Activated CD4-positive, alpha-beta memory T cell treated with anti-CD3 and anti-CD28 coated beads for 36 hours (primary cell): ENCODE measurements at places on chromosomes 6 and 20.

DNA sequence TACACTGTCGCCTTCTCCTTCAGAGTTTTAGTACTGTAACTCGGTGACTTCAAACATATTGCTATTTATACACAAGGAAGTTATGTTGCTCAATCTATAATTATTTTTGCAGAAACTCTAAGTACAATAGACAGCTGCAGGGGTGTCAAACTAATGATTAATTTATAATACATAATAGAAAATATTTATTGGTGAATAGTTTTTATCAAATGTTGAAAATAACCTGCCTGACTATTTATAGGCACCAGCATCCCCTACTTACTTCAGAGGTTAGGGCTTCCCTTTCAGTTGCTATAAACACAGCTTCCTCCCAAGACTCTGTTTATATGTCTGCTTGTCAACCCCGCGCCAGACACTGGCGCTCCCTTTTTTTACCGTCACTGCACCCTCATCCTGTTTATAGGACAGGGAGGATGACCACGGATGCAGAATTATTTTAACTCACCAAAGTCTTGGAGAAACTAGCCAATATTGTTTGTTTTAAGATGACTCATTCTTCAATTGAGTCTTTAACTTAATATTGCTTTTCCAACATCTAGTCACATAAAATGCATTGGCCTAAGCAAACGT, 225.0 kb downstream of the ALDH8A1 start:
- DNase-seq, result no peak

DNA sequence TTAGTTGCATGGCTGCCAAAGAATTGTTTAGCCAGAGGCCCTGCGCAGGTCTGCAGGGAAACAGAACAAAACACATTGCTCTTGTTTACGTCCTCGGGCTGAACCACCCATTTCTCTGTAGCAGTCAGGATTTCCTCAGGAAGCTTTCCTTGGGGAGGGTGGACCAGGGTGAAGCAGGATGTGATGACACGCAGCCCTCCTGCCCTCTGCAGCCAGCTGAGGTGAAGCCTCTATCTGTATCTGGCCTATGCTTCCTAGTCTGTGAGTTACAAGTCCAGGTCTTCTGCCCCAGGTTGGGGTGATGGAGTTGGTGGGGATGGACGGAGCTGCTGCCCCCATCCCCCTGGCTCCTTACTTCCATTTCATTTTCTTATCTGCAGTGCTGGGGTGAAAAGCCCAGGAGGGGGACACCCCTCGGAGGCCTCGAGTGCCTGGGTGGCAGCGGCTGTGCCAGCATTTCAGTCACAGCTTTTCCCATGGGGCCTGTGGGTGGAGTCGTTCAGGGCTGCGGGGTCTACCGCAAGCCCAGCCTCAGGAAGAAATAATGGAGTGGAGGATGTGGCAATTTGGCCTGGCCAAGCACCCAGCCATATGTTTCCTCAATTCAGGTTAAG, 24.9 kb downstream of the SASH1 start:
- peak; percentile 11 for DNase-seq

DNA sequence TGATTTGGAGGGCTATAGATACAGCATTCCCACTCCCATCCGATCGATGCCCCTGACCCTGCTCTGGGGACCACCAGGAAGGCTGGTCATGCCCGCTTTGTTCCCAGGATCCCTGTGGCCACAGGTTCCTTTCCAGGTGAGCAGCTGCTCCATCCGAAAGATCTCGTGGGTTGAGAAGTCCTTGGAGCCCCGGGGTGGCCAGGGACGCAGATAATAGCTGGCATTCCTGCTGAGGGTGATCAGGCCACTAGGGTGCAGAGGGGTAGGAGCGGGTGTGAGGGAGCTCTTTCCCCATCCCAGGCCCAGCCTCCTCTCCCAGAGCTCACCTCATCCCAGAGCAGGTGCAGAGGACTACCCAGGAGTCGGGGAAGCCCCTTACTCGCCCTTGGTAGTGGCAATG, 7.4 kb downstream of the ADAM33 start:
- DNase-seq, result no peak

DNA sequence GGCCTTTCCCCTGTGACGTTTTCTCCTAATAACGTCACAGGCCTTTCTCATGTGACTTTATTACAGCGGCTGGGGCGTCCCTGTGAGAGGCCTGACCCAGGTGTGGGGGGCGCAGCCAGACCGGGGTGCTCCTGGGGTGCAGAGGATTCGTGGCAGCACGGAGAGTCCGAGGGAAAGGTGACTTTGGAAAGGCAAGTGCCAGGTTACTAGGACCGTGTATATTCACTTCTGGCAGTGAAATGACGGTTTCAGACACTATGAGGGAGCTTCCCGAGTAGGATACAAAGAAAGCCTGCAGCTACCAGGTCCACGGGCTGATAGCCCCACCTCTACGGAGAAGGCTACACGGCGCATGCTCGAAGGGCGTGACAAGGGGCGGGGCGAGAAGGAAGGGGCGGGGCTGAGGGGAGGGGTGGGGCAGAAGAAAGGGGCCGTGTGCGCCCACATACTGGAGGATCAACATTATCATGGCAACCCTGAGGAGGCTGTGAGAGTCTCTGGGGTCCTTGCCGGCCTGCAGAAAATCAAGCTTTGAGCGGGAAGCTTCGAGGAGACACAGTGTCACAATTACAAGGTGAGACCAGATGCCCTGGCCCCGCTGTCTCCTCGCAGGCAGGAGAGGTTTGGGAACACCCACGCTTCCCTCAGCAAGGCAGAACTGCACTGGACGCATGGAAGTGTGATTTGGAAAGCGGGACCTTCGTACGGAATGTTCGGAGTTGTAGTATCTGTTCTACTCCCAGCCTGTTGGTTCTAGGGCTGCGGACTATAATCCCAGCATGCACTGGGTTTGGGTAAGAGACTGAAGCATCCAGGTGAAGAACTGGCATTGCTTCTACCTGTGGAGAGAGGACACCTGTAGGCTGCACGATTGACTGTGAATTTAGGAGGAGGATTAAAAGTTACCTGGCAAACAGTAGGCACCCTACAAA, 54.4 kb upstream of the ZNF337 start:
- peak; percentile 80 for DNase-seq

- DNase-seq, result no peak
Observed at GRCh38 chr6:123838505-123839234, 35.0 kb downstream of the NKAIN2 start.

GRCh38 chr6:56692523-56693245, 50.0 kb upstream of the DST start:
- DNase-seq, result no peak

GRCh38 chr6:166600931-166601330, 14.5 kb upstream of the RAMACL start:
- DNase-seq, result no peak

- DNase-seq, result no peak
Observed at GRCh38 chr6:34205916-34206315, 30.8 kb upstream of the HMGA1 start.

GRCh38 chr20:34915749-34916455, 39.5 kb downstream of the ACSS2 start:
- DNase-seq, result no peak

DNA sequence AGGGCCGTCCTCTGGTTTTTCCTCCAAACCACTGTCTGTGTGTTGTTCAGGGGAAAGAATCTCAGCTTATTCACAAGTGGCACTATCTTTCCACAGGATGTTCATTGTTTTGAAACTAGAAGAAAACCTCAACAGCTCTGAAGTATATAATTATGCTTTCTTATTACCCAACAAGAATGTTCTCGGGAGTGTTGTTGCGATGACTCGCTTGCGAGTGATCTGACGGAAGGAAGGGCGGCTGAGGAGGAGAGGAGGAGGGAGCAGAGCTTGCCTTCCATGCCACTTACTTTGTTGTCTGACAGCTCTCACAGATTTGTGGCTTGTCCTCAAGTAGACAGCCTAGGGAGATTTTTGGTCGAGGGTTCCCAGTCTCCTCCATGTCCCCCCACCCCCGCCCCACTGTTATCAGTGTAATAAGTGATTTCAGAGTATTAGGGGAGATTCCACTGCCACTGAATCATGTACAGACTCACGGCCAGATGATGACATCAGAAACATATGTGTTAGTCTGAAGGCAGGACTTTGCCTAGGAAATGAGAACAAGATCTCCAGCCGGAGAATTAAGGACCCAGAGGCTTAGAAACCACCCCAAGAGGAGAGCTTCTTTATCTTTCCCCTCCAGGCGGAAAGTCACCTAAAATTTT, 80.7 kb upstream of the CCN6 start:
- peak; percentile 81 for DNase-seq

- DNase-seq, result no peak
Observed at GRCh38 chr6:53458105-53458866, 86.6 kb downstream of the GCLC start.

DNA sequence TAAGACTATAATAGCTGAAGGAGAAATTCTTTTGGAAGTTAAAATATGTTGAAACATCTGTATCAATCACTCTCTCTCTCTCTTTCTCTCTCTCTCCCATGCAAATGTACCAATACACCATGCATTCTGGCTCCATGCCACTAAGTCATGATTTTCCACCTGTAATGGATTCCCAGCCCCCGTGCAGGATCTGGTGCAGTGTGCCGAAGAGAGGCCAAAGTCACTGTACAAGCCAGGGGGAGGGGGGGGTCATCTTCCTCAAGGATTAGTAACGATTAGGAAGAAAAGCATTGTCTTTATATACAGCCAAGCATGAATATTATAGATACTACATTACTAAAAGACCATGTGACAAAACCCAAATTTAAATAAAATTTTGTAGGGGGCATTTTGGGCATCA, 725.1 kb downstream of the KIF16B start:
- no peak for DNase-seq

GRCh38 chr6:100103931-100104330, 109.9 kb upstream of the MCHR2 start:
- DNase-seq, result no peak

DNA sequence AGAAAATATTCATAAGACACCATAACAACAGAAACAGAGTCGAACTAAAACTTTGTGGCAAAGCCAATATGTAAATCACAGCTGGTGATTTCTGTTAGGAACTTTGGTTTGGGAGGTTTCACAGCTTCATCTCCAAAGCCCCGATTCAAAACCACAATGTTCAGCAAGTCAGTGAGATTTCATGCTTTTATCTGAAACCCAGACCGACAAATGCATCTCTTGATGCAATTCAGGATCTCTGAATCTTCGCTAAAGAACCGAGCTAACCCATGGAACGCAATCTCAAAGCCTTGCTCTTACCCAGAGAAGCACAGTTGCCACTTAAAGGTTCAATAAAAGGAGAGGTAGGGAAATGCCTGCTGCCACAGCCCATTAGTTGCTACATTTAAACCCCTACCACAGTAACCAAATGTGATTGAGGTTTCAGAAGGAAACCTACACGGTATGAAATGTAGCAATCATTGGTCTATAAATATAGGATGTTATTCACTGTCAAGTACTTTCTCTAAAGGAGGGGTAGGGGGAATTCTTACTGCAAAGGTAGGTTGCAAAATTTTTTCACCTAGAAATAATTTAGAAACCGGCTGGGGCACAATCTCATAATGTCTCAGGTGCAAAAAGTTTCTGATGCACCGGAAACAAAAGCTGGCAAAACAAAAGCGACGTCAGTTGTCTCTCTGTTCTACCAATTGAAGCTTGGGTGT, 381.0 kb upstream of the ARID1B start:
- DNase-seq, result peak; percentile 32

GRCh38 chr6:88856566-88856965, 106.9 kb downstream of the RNGTT start:
- no peak for DNase-seq

DNA sequence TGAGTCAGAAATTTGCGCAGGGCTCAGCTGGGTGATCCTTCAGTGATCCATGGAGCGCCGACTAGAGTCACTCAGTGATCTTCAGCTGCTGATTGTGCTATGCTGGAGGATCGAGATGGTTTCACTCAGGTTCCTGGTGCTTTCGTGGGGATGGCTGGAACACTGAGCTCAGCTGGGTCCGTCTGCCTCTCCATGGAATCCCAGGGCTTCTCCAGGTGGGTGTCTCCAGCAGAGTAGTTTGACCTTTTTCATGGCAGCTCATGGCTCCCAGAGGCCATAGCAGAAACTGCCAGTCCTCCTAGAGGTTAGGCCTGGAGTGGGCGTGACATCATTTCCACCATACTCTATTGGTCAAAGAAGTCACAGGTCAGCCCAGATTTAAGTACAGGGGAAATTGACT, 88.8 kb upstream of the SIRPA start:
- no peak for DNase-seq

DNA sequence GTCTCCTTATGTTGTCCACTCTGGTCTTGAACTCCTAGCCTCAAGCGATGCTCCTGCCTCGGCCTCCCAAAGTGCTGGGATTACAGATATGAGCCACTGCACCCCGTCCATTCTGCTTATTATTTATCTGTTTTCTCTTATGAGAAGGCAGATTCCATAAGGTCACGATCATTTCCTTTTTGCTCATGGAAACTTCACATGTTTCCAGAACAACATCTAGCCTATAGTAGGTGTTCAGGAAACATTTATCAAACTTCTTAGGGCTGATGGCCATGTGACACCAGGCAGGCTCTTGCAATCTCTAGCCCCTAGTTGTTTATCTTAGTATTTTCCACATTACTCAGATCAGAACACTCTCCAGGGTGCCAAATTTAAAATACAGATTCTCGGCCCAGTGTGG, 61.2 kb downstream of the ZFP64 start:
- no peak for DNase-seq

DNA sequence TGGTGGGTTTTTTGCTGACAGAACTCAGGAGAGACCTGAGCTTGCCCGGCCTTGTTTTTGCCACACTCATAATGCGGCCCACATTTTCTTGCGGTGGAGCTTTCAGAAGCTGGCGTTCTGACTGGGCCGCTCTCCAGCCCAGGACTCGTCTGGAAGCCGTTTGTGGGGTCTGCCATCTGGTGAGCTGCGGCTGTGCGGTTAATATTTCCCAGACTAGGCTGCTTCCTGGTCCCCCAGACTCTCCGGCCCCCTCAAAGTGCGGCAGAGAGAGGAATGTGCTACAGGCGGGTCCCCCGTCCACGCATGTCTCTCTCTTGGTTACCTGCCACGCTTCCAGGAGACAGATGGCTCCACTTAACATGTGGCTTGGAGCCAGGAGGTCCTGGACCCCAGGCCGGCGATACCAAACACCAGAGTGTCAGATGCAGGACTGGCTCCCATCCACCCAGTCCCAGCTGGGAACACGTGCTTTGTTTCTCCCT, 128.9 kb upstream of the PMEPA1 start:
- no peak for DNase-seq

- DNase-seq, result no peak
Observed at GRCh38 chr6:169171016-169171415, 82.6 kb downstream of the THBS2 start.

DNA sequence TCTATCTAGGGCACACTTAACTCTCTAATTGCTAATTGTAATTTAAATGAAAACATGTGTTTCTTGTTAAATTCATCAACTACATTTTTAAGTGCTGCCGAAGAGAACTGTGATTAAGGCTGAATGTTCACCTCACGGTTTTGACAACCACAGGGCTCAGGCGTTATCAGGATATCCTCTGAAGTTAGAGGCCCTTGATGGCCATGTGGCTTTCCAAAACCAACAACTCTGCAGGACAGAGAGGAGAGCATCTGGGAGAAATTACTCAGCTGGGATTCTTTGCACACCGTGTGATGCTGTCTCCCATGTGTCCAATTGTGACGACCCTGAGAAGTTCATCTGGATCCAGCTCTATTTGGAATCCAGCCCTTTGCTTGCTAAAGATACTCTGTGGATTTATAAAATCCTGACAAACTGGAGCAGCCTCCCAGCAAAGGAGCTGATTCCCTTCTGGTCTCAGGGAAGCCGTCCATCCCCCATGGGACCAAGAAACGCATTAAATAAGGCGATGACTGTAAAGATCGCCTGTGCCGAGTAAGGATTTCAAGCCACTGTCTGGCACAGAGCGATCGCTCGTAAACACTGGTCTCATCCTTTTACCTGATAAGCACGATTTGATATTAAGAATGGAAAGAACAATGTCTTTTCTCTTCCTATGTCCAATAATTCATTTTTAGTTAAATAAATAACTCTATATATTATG, 401.1 kb downstream of the CD83 start:
- DNase-seq, result no peak

- DNase-seq, result no peak
Observed at GRCh38 chr6:98529364-98529763, 305.0 kb upstream of the POU3F2 start.
